WERI-Rb-1 (cell line): ENCODE measurements at places on chromosomes 3 and 15.

GRCh38 chr3:66602691-66603090 lies 101.9 kb upstream of the LRIG1 start:
- no peak for DNase-seq

DNA sequence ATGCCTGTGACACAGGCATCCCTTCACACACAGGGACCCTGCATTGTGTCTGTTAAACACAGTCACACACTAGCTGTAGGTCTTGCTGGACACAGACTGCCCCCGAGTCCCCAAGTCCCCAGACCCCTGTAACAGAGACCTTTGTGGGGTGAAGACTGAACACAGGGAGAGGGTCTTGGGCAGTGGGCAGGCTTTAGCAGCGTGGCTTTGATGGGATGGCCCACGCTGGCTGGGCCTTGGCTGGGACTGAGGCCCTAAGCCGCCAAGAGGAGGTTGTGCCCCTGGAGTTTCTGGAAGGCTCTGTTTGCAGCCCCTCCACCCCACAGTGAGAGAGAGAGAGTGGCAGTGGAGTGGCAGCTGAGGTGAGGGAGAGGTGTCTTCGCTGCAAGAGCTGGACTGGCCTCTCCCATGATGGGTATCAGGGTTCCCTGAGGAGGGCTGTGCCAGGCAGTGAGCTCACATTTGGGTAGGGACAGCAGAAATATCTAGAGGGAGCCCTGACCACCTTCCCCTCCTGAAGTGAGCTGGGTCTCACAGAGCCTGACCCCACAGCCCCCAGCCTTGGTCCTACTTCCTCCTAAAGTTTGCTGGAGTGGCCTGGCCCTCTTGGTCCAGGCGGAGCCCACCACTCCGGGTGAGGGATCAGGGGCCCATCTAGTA lies 635 bp upstream of the VILL start:
- DNase-seq, result no peak

- peak; percentile 58 for DNase-seq
Measured at GRCh38 chr3:61936344-61936937, 375.1 kb downstream of the PTPRG start.

DNA sequence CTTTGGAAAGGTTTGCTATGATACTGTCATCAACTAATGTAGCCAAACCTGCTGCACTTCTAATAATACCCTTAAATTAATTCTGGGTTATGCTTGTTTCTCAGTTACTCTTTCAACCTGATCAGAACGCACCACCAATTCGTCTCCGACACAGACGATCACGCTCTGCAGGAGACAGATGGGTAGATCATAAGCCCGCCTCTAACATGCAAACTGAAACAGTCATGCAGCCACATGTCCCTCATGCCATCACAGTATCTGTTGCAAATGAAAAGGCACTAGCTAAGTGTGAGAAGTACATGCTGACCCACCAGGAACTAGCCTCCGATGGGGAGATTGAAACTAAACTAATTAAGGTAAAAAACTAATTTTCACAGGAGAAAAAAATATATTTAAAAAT lies 7.9 kb upstream of the RPLP1 start:
- DNase-seq, result no peak
